Kidney glomerular epithelial cell (primary cell): ENCODE measurements at places on chromosomes 16 and 17.

DNA sequence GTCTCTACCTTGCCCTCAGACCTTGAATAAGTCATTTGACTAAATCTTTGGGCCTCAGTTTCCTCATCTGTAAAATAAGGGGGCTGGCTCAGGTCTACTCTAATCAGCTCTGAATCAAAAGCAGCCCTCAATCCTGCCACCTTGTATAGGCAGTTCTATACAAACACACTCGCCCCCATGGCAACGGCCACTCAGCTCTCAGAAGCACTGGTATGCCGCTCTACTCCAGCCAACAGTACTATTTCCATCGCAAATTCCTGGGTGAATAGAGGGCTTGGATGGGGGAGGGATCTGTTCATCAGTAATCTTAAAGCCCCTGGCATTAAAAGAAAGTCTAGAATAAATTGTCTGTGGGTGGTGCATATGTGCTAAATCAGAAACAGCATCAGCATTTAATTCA is 21.2 kb upstream of the TAOK1 start:
- DNase-seq: no peak

GRCh38 chr17:8072341-8072728 is 15.2 kb downstream of the ALOX12B start:
- DNase-seq: no peak

- no peak for DNase-seq
Observed at GRCh38 chr16:27960619-27961295, 102.8 kb downstream of the GSG1L start.

- no peak for DNase-seq
Observed at GRCh38 chr17:62941358-62941991, 24.6 kb upstream of the TANC2 start.

GRCh38 chr16:48824271-48824670 is 214.3 kb upstream of the N4BP1 start:
- DNase-seq: no peak

DNA sequence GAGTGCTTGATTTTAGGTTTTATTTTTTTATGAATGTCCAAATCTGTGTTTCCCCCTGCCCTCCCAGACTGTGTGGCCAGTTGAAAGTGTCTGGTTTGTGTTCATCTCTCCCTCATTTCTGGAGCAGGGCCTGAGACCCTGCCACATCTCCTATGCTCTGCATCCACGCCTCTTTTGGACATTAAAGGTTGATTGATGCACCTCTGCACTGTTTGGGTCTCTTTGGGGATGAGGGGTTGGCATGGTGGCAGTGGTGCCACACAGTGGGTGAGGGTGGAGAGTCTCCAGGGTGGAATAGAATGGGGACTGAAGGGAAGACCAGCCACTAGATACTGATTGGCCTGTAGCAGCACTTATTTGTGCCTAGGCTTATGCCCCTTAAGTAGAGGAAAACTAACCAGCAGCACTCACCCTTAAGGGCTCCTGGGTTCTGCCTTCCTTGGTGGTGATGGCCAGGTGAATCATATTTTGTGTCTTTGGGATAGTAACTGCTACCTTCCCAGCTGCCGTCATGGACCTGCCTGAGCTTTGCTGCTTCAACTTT is 7.9 kb downstream of the DYNLL2 start:
- no peak for DNase-seq

GRCh38 chr16:81286190-81286589 is 28.6 kb upstream of the GAN start:
- no peak for DNase-seq

DNA sequence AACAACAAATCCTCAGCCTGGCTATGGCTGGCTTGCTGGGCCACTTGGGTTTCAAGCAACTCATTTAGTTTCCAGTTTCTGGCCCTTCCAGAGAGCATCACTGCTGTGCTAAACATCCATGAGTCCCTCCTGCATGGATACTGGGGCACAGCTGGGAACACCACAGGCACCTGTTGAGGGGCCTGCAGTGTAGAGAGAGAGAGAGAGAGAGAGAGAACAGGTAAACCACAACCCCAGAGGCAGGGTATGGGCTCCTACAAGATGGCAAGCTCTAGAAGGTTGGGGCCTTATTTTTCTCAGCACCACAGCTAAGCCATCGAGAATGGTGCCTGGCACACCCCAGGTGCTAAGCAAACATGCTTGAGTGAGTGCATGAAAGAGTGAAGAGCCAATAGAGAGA is 120.3 kb downstream of the RBFOX3 start:
- no peak for DNase-seq

DNA sequence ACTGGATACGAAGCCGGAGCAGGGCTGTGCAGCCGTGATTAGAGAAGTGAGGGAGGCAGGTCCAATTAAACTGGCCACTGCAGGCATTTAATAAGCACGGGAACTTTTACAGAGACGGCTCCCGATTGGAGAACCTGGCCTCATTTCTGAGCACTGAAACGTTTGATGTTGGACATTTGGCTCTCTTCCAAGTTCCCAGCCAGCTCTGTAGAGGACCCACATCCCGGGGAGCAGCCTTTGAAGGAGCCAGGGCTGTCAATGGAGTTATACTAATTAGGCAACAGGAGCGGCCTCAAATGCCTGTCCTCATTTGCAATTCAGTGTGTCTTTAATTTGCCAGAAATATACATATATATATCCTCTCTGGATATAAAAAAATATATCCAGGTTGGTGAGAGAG is 499.4 kb upstream of the C16orf82 start:
- no peak for DNase-seq

GRCh38 chr16:63816276-63816675 is 1305.6 kb downstream of the CDH11 start:
- DNase-seq: no peak

GRCh38 chr16:82801361-82801760 is 174.6 kb downstream of the CDH13 start:
- DNase-seq: no peak

- DNase-seq: no peak
Observed at GRCh38 chr17:78797691-78798585, 15.9 kb upstream of the CYTH1 start.

DNA sequence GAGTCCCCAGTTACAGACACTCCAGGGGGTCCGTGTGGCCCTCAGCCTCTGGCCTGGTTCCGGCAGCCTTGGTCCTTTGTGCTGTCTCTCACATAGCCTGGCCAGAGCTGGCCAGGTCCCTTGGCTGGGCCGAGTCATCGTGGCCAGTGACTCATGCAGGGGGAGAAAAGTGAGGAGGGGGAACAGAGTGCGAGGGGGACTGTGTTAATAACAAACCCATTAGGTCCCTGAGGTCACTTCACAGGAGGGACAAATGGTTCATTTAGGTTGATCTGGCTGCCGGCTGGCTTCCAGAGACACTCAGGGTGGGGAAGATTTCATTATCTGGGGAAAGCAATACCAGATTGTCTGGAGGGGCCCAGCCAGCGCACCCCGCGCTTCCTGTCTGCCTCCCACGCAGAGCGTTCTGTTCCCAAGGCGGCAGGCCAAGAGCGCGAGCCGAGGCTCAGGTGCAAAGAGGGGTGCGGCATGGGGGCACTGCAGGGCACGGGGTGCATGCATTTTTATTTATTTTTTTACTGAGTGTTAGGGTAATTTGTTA is 223.1 kb downstream of the SEC14L1 start:
- peak; percentile 54 for DNase-seq

- DNase-seq: peak; percentile 38
Observed at GRCh38 chr16:21656795-21657768, 4.7 kb upstream of the IGSF6 start.

- DNase-seq: no peak
Observed at GRCh38 chr17:50609380-50610074, 25.2 kb upstream of the ABCC3 start.

DNA sequence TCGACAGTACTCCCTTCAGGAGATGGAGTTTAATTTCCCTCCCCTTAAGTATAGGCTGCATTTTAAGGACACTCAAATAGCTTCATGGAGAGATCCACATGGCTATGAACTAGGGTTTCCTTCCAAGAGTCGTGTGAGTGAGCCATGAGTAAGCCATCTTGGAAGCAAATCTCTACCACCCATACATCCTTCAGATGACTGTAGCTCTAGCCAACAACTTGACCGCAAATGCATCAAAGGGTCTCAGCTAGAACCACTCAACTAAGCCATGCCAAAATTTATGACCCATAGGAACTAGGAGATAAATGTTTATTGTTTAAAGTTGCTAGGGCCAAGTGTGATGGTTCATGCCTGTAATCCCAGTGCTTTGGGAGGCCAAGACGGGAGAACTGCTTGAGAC is 43.4 kb downstream of the METTL16 start:
- DNase-seq: no peak

- no peak for DNase-seq
Observed at GRCh38 chr17:68734931-68735330, 133.8 kb upstream of the FAM20A start.

DNA sequence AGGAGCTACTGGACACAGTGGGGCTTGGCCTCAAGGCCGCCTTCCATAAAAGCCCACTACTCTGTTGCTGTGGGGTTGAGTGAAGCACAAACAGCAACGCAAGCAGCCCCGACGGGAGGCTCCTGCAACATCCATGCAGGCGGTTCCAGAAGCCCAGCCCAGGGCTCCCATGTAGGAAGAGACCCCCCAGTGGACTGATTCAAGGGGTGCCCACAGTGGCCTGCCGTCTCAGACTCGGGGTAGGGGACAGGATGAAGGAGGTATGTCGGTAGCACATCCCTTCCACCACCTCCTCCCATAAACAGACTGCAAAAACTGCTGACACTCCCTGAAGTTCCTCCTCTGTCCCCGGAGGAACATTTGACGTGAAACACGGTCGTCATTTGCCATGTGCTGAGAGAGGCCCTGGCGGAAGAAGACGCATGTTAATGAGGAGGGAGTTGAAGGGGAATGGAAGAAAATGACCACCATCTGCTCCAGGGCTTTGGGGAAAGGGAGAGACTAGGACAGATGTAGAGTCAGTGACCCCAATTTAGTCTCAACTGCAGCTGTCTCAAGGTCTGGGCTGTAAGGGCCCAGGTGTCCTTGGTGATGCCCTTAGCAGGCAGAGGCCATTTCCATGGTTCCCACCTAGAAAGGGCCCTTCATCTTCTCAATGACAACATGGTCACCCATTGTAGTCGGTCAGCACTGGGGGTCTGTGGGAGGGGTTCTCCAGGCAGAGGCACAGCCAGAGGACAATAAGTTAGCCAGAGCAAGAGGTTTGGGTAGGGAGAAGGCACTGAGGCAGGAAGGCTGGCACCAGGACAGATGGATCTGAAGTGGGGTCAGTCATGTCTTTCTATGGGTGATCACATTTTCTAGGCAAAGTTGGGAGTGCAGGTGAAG is 200.6 kb downstream of the CPPED1 start:
- DNase-seq: no peak

DNA sequence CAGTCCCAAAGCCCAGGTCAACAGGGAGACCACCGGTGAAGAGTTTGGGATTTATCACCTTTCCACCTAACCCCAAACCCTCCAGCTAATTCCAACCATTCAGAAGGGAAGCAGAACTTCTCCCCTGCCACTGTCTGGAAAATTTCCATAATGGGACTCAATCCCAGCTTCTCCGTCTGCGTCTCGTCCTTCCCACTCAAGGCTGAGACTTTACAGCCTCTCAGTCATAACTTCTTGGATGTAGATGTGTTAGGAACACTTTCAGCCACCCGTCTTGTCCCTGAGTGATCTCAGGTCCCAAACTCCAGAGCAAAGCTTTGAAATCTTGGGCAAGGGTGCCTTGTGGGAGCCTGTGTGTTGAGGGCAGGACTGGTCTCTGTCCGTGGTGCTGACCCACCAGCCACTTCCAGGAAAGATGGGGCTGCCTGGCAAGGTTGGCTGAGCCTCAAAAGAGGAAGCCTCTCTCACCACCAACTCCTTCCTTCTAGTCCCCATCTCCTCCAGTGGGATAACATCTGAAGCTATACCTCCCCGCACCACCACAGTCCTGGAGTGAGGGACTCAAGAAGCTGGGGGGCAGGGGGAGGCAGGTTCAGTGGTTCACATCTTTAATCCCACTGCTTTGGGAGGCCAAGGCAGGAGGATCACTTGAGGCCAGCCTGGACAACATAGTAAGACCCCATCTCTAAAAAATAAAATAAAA is 9.3 kb downstream of the GAS2L2 start:
- DNase-seq: peak; percentile 14

DNA sequence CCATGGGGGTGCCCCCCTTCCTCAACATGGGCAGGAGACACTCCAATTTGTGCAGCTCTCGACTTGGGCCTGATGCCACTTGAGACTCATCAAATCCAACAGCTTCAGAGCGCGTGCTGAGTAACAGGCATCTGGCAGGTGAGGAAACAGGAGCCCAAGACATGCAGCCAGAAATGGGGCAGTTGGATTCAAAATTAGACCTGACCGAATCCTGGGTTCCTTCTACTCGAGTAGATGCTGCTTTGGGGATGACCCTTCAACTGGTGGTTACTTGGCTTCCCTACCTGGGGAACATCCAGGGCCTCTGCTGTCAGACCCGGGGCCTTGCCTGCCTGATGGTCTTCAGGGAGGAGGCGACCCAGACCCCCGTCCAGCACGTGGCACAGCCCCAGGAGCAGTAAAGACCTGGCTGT is 488 bp upstream of the NTN3 start:
- DNase-seq: no peak

DNA sequence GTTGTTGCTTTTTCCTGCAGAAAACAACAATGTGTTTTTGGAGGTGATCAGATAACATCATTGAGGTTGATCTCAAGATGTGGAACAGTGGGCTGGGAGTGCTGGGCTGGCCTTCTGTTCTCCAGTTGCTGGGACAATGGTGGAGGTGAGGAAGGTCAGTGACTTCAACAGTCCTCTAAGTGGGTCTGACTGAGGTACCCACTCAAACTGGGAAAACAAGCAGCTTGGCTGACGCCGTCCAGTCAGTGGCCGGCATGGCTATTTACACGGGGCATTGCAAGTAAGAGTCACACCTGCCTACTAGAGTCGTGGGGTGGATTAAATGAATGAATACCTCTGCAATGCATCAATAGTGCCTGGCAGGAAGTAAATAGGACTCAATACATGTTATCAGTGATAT is 386.7 kb upstream of the ZFHX3 start:
- no peak for DNase-seq

- DNase-seq: no peak
Observed at GRCh38 chr16:65876056-65876408, 490.5 kb upstream of the CDH5 start.

DNA sequence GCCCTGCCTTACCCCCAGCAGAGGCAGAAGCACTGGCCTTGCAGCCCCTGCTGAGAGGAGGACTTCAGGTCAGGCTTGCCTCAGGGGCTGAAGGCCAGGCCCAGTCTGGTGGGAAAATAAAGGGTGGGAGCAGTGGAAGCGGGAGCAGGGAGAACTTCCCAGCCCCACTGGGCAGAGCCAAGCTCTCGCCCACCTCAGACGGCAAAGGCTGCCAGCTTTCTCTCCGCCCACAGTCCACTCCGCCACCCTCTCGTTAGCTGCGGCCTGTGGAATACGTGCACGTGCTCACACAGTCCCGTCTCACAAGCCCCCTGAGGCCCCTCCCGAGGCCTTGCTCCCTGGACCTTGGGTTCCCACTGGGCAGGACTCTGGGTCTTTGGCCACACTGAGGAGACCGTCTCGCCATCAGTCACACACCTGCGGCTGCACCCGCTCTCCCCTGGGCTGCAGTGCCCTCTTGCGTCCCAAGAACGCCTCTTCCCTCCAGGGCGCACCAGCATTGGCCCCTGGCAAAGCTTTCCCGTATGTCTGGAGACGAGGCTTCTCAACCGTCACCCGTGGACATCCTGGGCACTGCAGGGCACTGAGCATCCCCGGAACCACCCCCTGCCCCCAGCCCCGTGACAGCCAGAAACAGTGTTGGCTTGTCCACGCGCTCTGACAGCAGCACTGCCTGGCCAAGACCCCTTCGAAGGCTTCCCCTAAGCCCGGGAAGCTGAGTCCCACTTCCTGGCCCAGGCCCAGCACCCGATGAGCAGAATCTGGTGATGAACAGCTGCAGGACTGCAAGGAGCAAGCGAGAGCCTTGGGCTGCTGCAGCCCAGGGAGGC is 8.3 kb downstream of the MRPL28 start:
- peak; percentile 66 for DNase-seq

GRCh38 chr17:13160296-13160695 is 142.5 kb upstream of the ELAC2 start:
- no peak for DNase-seq

GRCh38 chr17:39683295-39683939 is 4.4 kb downstream of the PGAP3 start:
- DNase-seq: no peak
